Stimulated activated CD8-positive, alpha-beta memory T cell treated with anti-CD3 and anti-CD28 coated beads, Interleukin-15, amount 100 ng/mL, for 4 hours (primary cell): ENCODE measurements at places on chromosomes 16 and 17.
A peak's percentile ranks its signal among the peaks of the same experiment; 100 is the strongest.

DNA sequence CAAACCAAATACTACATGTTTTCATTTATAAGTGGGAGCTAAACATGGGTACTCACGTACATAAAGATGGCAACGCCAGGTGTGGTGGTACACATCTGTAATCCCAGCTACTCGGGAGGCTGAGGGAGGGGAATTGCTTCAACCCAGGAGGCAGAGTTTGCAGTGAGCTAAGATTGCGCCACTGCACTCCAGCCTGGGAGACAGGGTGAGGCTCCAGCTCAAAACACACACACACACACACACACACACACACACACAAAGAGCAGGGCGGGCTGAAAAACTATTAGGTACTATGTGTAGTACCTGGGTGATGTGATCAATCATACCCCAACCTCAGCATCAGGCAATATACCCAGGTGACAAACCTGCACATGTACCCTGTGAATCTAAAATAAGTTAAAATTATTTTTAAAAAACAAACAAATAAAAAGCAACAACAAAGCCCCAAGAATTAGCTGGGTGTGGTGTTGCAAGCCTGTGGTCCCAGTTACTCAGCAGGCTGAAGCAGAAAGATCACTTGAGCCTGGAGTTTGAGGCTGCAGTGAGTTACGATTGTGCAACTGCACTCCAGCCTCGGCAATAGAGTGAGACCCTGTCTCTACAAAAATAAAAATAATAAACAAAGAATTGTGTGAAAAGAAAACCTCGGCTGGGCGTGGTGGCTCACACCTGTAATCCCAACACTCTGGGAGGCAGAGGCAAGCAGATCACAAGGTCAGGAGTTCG is 11.9 kb upstream of the FAAP100 start:
- DNase-seq: no peak

DNA sequence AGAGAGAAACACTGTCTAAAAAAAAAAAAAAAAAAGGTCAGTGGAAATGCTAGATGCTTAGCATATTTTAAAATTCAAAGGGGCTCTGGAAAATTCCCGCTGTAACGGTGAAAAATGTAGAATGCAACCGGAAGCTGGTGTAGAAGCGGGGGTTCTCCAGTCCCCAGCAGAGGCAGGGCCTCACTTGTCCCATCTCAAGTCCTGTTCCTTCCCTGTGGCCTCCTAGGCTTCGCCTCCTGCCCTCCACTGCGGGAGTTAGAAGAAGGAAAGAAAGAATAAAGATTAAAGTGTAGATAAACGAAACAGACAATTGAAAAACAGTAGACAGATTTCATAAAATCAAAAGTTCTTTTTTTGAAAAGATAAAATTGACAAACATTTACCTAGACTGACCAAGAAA is 14.8 kb upstream of the ZNF287 start:
- DNase-seq: no peak

- DNase-seq: peak; percentile 50
These were observed 25.7 kb downstream of the CIBAR2 start for GRCh38 chr16:85086347-85087291.

DNA sequence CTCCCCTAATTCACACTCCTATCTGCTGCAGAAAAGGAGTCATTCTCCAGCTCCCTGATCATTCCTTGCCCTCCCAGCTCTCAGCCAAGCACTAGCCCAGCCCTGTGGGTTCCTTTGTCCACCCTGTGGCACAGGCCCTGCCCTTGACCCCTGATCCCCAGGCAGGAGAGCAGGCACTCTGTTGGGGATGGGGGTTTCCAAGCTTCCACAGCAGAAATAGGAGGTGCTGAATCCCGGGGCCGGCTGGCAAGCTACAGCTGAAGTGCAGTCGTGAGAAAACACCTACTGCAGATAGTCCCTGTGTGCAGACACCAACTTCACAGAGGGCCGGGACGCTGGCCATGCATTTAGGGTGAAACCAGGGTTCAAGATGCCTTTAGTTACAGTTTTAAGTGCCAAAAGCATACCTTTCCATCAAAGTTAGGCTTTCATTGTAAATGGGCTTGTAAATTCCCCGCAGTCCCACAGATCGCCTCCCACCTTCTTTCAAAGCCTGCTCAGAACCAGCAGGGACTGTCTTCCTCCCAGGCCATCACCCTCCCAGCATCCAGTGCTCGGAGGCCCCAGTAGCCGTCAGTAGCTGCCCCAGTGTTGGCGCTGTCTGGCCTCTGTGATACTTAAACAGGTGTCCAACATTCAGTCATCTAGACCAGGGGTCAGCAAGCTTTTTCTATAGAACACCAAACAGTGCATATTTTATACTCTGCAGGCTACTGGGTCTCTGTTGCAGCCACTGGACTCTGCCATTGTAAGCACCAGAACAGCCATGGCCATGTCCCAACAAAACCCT is 10.6 kb downstream of the CPSF4L start:
- DNase-seq: no peak

DNA sequence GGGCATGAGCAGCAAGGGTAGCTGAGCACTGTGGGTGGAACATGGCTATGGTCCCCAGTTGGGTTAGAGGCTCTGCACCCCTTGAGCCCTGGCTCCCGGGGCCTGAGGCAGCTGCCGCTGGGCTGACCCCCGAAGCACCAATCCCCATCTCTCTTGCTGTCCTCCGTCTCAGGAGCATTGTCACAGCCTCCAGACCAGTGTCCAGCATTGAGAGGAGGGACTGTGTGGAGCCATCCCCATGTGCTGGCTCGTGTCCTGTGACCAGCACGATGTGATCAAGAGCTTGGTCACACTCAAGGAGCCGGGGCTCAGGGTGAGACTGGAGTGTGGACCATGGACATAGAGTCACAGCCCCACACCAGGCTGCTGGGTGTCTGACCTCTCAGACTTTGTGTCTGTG is 2.9 kb downstream of the SMTNL2 start:
- no peak for DNase-seq

- DNase-seq: no peak
These were observed 6.4 kb downstream of the ATXN1L start for GRCh38 chr16:71852158-71852557.

- DNase-seq: no peak
These were observed 30.5 kb downstream of the CEP295NL start for GRCh38 chr17:78872486-78872885.

DNA sequence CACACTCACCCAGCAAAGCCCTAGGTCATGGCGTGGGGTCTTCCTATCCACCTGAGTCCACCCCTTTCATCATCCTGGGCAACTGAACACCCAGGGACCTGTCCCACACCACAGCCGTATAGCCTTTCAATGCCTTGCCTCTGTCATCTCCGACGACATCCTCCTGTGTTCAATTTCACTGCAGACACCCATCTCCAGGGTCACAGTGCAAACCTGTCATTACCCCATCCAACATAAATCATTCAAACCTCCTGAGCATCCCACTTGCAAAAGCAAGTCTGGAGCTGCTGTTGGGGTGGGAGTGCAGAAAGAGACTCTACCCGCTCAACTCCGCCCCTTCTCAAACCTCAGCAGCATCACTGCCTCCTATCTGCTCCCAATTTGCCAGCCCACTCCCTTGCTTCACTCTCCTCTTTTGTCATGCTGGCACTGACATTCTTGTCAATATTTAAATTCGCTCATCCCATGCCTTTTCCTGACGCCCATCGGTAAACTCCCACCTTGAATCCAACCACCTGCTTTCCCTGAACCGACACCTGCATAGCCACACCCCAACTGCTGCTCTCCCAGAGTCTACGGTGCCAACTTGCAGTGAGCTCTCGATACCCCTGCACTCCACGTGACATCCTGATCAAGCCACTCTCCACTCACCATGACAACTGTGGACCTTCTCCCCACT is 37.0 kb downstream of the MARF1 start:
- no peak for DNase-seq

GRCh38 chr17:71127416-71127815 is 958.1 kb downstream of the KCNJ2 start:
- no peak for DNase-seq

- DNase-seq: no peak
These were observed 9.7 kb downstream of the ZG16B start for GRCh38 chr16:2839650-2840450.

- DNase-seq: no peak
These were observed 60.4 kb downstream of the NOG start for GRCh38 chr17:56653877-56654276.

DNA sequence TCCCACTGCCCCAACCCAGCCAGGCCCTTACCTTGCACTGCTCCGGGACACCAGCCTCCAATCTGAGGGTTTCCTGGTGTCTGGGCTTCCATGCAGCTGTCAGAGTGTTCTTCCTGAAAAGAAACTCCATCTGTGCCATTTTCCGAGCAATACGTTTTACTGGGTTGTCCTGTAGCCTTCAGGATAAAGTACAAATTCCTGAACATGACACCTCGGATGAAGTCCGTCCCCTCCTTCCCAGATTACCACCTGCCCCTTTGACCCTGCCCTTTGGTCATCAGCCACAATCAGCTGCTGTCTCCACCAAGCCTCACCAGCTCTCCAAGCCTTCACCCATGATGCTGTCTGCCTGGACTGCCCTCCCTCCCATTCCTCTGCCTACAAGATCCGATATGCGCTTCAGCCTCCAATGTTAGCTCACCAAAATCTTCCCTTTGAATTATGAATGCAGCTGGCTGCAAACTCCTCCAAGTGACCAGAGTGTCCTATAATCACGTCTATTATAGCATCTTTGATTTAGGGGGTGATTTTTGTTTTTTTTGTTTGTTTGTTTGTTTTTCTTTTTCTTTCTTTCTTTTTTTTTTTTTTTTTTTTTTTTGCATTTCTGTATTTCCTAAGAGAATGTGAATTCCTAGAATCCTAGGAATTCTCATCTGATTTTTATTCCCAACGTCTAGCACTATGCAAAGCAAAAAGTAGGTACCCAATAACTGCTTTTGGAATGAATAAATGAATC is 60.6 kb upstream of the KIFC3 start:
- DNase-seq: no peak

- no peak for DNase-seq
These were observed 27.9 kb upstream of the LRRC37A3 start for GRCh38 chr17:64947152-64947551.

- no peak for DNase-seq
These were observed 2.3 kb downstream of the ANKFY1 start for GRCh38 chr17:4261452-4261851.

DNA sequence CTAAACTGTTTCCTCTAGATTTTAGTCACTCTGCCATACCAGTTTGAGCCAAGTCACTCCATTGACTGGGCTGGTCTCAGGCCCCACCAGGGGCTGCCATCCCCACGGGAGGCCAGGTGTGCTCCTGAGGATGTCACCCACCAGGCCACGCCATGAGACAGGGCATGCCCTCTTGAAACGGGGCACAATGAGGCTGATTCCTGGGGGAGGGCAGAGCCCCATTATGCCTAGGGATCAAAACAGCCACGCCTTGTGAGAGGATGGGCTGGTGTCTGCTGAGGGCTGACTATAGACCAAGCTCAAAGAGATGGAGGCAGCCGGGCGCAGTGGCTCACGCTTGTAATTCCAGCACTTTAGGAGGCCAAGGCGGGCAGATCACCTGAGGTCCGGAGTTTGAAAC is 21.5 kb downstream of the GINS2 start:
- DNase-seq: no peak

DNA sequence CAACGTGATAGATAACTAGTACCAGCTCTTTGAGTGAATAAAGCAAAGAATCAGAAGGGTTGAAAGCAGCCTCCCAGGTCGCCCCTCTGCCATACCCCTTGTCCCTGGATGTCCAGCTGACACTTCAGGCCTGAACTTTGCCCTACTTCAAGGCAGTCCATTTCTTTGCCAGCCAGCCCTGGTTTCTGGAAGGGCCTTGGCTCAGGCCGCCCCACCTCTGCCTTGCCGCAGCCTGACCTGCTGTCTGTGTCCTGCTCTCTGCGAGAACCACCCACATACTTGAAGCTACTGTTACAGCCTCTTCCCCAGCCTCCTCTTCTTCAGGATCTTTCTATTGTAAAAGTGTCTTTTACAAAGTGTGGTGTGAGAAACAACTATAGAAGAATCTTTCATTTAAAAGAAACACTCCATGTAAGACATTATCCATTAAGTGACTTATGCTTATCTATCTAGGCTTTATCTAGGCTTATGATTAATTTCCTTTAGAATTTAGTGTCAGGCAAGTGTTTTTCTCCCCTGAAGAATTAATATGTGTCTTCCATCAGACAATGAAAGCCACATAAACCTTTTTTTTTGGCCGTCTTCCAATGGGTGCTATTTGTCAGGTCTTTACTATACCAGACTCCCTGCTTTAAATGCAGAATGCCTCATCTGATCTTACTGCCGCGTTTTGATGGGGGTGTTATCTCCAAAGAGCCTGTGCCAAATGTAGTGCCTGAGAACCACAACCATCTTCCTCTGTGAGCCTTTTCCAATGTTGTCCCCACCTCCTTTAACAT is 133.9 kb downstream of the SOCS1 start:
- no peak for DNase-seq

DNA sequence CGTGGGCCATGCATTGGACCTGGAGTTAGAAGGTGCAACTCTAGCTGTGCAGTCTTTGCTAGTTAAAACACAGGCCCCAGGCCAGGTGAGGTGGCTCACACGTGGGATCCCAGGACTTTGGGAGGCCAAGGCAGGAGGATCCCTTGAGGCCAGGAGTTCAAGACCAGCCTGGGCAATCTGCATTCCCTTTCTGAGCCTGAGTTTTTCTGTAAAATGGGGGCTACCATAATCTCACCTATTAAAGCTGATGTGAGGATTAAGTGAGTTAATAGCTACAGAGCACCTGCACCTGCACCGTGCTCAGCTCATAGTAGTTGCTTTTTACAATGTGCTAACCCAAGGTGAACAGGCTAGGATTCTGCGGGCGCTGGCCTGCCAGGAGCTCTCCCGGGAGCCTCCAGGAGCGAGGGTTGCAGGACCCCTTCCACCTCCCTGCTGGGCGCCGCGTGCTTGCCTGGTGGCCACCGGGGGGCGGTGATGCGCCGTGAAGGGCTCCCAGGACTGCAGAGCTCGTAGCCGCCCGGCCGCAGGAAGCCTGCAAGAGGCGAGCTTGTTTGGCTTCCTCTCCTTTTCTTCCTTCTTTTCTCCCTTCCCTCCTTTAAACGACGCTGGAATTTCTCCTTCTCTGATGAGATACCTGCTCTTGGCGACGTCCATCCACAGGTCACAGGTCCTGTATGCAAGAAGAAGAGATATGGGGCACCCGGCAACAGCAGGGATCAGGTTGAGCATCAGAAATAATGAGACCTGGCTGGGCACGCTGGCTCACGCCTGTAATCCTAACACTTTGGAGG is 51.3 kb downstream of the ZFP90 start:
- peak; percentile 13 for DNase-seq

DNA sequence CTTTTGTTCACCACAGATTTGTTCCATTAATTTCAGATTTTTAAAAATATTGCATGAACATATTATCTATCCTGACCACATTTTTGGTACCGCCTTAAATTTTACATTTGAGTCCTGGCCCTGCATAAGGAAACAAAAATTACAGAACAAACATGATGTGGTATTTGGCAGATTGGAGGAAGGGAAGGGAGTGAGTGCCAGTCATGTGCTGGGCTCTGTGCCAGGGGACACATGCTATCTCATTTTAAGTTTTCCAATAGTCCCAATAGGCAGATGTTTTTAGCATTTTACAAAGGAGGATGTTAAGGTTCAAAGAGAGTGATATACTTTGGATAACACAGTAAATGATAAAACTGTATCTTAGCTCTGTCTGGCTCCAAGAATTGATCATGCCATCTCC is 185.1 kb downstream of the CDK5R1 start:
- no peak for DNase-seq

GRCh38 chr17:49753959-49754391 is 10.0 kb downstream of the FAM117A start:
- DNase-seq: no peak
